ENCODE measurements at places on chromosomes 11 and 22.
A peak's percentile ranks its signal among the peaks of the same experiment; 100 is the strongest.

DNA sequence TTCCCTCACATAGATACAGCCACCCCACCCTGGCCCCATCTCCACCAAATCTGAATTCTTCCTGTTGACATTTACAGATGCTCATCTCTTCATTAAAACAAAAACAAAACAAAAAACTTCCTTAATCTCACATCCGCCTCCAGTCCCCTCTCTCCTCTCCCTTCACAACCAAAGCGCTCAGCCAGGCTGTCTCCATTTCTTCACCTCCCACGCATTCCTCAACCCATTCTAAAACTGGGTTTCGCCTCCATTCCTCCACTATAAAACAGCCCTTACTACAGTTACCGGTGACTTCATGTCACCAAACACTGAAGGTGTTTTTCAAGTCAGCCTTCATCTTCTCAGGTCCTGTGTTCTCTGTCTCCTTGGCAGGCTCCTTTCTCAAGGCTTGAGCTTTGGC is 9.6 kb downstream of the BACE1-AS start:
- DNase-seq, result no peak

DNA sequence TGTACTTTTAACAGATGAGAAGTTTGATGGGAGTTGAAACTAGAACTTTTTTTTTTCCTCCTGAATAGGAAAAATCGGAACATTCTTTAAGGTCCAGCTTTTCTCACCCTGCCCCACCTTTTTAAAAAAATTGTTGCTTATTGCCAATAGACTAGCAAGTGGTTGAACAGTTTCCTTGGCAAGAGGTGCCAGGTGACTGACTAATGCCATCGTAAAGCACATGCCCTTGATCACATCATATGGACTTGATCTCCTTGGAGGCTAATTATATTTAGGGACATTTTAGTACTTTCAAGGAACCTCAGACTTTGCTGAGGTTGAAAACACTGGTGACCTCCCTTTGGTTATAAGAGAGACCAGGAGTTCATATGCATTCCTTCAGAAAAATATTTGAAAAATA is 57.6 kb downstream of the MTMR3 start:
- no peak for DNase-seq

- DNase-seq, result peak; percentile 37
Observed at GRCh38 chr11:57323167-57323854, 1.4 kb downstream of the TNKS1BP1 start.

- peak; percentile 81 for DNase-seq
Observed at GRCh38 chr22:23137905-23138561, 3.8 kb downstream of the RSPH14 start.

GRCh38 chr22:46070803-46071450 is 79.4 kb upstream of the PPARA start:
- DNase-seq, result peak; percentile 91

- no peak for DNase-seq
Observed at GRCh38 chr11:69317401-69318092, 23.6 kb downstream of the MYEOV start.

- peak; percentile 7 for DNase-seq
Observed at GRCh38 chr11:11148104-11148509, 204.9 kb downstream of the CSNK2A3 start.

DNA sequence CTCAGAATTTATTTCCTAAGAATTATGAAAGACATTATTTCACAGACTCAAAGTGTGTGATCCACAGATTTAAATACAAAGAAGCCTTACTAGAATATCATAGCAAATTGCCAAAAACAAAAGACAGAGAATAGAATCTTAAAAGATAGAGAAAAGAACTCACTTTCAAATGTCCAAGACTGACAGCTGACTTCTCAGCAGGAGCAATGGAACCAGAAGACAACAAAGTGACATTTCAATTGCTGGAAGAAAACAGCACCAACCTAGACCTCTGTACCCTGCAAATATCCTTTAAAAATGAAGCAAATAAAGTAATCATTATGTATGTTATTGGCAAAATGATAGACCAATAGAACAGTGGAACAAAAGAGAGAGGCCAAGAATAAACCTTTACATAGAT is 109.2 kb downstream of the TTC17 start:
- DNase-seq, result peak; percentile 14

DNA sequence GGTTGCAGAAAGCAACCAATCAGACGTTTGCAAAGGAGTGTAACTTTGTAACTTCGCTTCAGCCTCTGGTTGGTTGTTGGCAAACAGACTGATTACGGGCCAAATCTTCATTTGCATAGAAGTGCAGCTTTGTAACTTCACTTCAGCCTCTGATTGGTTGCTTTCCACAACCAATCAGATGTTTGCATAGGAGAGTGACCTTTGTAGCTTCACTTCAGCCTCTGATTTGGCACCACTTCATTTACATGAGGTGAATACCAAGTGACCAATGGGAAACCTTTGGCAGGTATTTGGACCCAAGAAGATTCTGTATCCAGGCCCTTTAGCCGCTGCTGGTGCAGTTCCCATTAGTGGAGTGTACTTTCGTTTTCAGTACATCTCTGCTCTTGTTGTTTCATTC is 16.0 kb downstream of the USP47 start:
- DNase-seq, result no peak

DNA sequence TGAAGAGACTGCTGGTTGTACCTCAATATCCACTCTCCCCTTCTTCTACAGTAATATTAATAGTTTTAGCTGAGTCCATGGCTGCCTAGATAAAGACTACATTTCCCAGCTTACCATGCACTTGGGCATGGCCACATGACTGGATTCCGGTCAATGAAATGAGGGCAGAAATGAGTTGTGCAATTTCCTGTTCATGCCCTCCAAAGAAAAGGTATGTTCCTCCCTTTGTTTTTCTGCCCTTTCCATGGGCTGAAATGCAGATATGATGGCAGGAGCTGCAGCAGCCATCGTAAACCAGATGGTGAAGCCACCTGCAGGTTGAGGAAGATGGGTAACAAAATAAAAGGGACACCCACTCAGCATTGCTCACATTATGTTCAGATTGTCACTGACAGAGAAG is 15.3 kb upstream of the ELFN2 start:
- DNase-seq, result peak; percentile 59

GRCh38 chr11:12019337-12019736 is 10.9 kb upstream of the DKK3 start:
- DNase-seq, result no peak

DNA sequence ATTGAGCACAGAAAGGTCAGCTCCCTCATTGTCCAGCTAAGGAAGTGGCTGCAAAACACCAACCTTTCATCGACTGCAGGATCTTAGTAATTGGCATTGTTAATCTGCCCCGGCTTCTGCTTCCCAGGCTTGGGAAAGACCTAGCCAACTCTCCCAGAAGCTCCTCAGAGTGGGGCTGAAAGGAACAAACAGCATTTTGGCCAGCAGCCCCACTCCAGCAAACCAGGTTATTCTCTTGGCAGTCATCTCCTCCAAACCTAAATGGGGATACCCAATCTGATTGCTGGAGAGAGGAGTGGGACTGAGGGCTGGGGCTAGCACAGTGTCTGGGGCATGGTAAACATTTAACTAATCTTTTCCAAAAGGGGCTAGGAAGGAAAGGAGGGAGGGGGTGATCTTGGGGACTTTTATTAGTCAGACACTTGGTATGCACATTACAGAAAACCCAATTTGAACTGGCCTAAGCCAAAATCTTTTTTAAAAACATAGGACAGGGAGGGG is 294.4 kb downstream of the MN1 start:
- no peak for DNase-seq

DNA sequence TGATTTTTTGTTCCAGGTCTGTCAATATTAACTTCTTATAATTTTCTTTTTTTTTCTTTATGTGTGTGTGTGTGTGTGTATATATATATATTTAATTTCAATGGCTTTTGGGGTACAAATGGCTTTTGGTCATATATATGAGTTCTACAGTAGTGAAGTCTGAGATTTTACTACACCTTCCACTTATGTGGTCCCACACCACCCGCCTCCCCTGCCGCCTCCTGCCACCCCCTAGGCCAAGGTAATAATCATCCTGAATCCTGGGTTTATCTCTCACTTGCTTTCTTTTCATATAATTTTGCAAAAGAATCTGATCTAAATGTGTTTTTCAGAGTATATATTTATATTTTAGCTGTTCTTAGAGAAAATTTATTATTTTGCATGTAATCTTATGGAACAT is 11.1 kb downstream of the NEAT1 start:
- no peak for DNase-seq

DNA sequence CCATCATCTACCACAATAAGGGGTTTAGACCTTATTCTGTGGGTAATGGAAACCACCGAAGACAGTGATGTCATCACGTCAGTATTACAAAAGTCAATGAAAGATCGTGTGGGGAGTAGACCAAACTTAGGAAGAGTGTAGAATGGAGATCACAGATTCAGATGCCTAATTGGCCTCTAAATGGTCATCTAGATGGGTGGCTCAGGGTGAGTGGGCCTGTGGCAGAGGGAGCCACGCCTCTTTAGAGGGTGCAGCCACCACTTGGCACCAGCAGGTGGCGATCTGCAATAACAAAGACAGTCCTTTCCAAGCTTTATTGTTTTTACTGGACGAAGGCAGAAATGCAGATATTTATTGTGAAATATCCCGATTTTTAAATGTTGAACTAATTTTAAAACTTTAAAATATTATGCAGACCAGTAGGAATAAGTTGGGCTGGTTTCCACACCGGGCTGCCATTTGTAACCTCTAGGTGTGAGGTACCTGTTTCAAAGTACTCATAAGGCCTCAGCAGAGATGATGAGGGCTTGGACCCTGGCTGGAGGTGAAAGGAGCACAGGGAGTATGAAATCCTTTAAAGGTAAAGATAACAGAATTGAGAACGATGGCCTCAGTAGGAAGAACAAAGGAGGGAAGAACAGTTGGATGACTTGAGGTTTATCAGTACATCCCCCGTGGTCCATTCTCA is 222.0 kb downstream of the DBX1 start:
- DNase-seq, result peak; percentile 79

GRCh38 chr11:94450048-94450447 is 43.6 kb downstream of the MRE11 start:
- no peak for DNase-seq

GRCh38 chr11:121552644-121553043 is 99.9 kb upstream of the SORL1-AS1 start:
- no peak for DNase-seq

DNA sequence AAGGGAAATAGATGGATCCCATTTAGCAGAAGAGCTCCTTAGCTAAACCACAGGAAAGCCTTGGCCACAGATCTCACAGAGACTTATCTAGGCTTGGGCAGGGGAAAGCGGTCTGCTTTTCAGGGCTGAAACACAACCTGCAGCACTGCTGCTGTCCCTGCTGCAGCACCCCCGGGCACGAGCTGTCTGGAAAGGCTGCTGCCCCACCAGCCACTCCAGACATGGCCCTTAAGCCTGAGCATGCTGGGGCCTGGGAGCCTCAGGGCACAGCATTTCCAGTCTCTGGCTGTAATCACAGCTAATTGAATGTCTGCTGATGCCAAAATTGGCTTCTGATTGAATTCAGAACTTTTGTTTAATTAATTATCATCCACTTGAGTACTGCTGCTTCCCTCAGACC is 115.0 kb downstream of the TMPRSS5 start:
- DNase-seq, result no peak

All from hematopoietic multipotent progenitor cell treated with erythropoietin and hydrocortisone succinate and interleukin-3 and kit ligand, for 4 days (in vitro differentiated cells).